ENCODE measurements at places on chromosomes 11 and 22.

GRCh38 chr11:124897674-124898262 is at the start of gene ROBO4:
TSS of gene ROBO4 (minus strand) at chr11:124897865. CDS start at chr11:124897795, 70 bp downstream.
- peak within 1 kb of the TSS; percentile 43 for H3K27ac ChIP-seq
- DNase-seq, result peak; percentile 70
- H3K36me3 ChIP-seq, result no peaks in the 10 kb centered on the region
- H3K27me3 ChIP-seq, result no peaks in the 10 kb centered on the region

- H3K4me1 ChIP-seq, result no peaks in the 10 kb centered on the region
- peaks cover 75% of the 10 kb centered on the region for H3K36me3 ChIP-seq
- no peaks in the 10 kb centered on the region for H3K27me3 ChIP-seq
- no peak overlapping the region for H3K4me3 ChIP-seq
- peak; percentile 81 for DNase-seq
These were observed 38.6 kb upstream of the CARS1 start for GRCh38 chr11:3095712-3096361.

DNA sequence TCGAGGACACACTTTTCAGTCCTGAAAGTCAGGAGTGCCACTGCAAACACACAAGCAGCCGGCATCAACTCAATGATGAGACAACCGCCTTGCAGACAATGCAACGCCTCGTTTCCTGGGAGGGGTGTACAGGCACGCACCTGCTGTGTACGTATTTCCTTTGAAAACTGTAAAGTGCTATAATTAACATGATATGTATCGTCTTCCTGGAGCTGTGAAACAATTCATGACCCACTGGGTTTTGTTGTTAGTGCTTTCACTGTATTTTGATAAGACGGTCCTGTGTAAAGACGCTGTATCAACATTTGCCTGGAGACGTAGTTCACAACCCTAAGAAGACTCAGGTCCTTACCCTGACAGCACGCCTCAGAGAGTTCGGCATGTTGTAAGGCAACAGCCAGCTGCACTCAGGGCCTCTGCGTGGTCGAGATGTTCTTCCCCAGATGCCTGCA is 105.7 kb upstream of the ANO1 start:
- no peaks in the 10 kb centered on the region for H3K27me3 ChIP-seq
- DNase-seq, result no peak
- H3K36me3 ChIP-seq, result no peaks in the 10 kb centered on the region
- no peaks in the 10 kb centered on the region for H3K4me1 ChIP-seq
- H3K27ac ChIP-seq, result no peak overlapping the region
- H3K4me3 ChIP-seq, result no peak overlapping the region

DNA sequence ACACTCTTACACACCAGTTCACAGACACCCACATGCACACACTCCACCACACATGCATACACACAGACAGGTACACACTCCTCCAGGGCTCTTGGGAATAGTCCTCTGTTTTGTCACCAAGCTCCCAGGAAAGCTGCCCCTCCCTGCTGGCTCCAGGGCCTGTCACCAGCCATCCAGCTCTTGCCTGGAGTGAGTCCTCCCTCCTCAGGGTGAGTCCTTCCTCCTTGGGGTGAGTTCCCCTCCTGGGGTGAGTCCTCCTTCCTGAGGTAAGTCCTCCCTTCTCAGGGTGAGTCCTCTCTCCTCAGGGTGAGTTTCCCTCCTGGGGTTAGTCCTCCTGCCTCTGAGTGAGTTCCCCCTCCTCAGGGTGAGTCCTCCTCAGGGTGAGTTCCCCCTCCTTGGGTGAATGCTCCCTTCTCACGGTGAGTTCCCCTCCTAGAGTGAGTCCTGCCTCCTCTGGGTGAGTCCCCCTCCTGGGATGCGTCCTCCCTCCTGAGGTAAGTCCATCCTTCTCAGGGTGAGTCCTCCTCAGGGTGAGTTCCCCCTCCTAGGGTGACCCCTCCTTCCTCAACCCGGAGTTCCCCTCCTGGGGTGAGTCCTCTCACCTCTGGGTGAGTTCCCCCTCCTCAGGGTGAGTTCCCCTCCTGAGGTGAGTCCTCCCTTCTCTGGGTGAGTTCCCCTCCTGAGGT is 100.6 kb upstream of the FGF3 start:
- no peak overlapping the region for H3K27ac ChIP-seq
- peaks cover 23% of the 10 kb centered on the region for H3K4me1 ChIP-seq
- H3K27me3 ChIP-seq, result no peaks in the 10 kb centered on the region
- H3K4me3 ChIP-seq, result no peak overlapping the region
- H3K36me3 ChIP-seq, result no peaks in the 10 kb centered on the region
- DNase-seq, result peak; percentile 35

DNA sequence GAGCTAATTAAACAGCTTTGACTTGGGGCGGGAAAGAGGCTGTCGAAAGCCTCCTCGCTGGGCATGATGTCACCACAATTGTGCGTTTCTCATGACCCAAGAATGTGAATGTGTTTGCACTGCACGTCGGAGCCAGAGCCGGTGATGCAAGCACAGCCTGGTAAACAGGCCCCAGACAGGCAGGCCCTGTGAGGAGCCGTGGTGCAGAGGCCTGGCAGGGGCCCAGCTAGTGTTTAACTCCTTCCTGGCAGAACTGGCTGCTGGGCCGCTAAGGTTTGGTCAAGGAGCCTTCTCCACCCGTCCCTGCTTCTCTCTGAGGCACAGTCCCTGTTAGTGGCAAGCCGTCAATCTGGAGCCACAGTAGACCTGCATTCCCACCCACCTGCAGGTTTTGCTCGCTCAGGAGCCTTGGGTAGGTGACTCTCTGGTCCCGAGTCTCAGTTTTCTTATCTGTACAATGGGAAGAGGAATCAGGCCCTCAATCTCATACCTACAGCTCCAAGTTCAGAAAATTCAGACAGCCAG is 25.4 kb upstream of the SMTN start:
- no peaks in the 10 kb centered on the region for H3K36me3 ChIP-seq
- peak; percentile 99 for DNase-seq
- peaks cover 49% of the 10 kb centered on the region for H3K4me1 ChIP-seq
- H3K27ac ChIP-seq, result peak overlapping the region; percentile 97
- H3K27me3 ChIP-seq, result no peaks in the 10 kb centered on the region

- no peak overlapping the region for H3K27ac ChIP-seq
- no peaks in the 10 kb centered on the region for H3K27me3 ChIP-seq
- peaks cover 69% of the 10 kb centered on the region for H3K36me3 ChIP-seq
- H3K4me1 ChIP-seq, result no peaks in the 10 kb centered on the region
These were observed 57.2 kb downstream of the SBF1 start for GRCh38 chr22:50417411-50418210.

All from sigmoid colon (tissue), 7 donors.